ENCODE measurements at places on chromosomes 13 and 19. TPM values are rescaled to one million over a fixed set of nuclear protein-coding genes. Genes with fewer than 3 reads are reported as not detected.

Gene ZNF611
- 26.7 TPM for total RNA-seq

Gene NFIX
- total RNA-seq: 55.5 TPM

DNA sequence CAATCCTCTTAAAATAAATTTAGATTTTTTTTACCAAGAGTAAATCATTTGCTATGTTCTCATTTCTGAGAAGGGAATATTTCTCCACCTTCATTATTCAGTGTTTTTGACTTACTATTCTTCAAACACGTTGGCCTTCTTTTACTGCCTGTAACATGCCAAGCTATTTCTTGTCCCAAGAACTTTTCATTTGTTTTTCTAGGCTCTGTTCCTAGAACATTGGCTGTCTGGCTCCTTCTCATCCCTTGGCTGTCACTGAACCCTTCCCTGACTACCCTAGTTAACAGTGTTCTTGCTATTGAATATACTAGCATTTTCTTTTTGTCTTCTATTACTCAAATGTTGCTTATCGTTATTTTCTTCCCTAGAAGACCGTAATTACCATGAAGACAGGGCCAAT, 248.1 kb downstream of the ITGBL1 start:
- no peak for DNase-seq
- H3K4me3 ChIP-seq: no peak overlapping the region
- H3K27ac ChIP-seq: no peak overlapping the region

Gene RGL3
- 84.8 TPM for total RNA-seq

- H3K36me3 ChIP-seq: peaks cover 2% of the 10 kb centered on the region
- no peak for DNase-seq
- H3K4me1 ChIP-seq: peaks cover 13% of the 10 kb centered on the region
- no peak overlapping the region for H3K4me3 ChIP-seq
- H3K27me3 ChIP-seq: no peaks in the 10 kb centered on the region
These were observed 11.6 kb downstream of the GJB2 start for GRCh38 chr13:20181188-20181587.

Gene OR7D2
- 1.8 TPM for total RNA-seq

Gene ERICH4
- total RNA-seq: not detected

DNA sequence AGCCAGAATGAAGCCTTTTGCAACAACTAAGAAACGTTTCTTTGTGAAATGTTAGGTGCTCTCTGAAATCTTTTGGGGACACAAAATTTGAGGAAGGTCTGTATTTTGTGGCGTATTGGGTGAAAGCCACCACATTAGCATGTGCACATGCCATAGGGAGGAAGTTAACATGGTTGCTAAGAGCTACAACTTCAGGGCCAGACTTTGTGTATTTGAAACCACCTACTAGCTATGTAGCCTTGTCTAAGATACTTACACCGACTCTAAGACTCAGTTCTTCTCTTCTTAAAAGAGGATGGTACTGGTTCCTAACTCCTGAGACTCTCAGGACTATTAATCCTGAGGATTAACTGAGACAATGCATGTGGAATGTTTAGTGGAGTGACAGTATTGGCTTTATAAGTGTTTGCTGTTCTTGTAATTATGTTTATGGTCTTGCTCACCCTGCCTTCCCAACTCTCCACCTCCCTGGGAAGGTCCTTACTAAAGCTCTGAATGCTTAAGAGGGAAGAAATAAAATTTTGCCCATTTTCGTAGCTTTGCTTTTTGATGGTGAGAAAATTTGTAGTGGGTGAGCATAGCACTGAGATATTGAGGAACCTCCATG, 15.5 kb downstream of the SERP2 start:
- H3K27me3 ChIP-seq: peaks cover 19% of the 10 kb centered on the region
- no peaks in the 10 kb centered on the region for H3K36me3 ChIP-seq
- no peak for DNase-seq
- no peak overlapping the region for H3K27ac ChIP-seq

GRCh38 chr19:47022541-47023447, 3.2 kb downstream of the NPAS1 start:
- H3K4me1 ChIP-seq: peaks cover 13% of the 10 kb centered on the region
- H3K27ac ChIP-seq: no peak overlapping the region
- no peaks in the 10 kb centered on the region for H3K36me3 ChIP-seq

Gene FFAR2
- total RNA-seq: not detected

Gene IGFLR1
- total RNA-seq: 3.2 TPM

DNA sequence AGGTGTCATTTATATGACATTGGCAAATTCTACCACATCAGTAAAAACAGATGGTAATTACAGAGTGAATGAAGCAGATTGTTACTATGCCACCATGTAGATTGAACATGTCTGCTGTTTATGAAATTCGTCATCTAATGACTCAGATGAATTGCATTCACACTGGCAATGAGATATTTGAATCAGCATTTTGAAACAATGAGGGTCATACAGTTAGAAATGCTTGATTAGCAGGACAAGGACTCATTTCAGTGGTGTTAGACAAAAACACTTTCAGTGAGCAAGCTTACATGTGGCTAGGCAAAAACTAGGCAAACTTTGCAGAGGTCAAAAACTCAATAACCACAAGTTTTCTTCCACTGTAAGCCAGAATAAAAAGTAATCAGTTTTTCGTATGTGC, 1165.0 kb downstream of the SLITRK1 start:
- no peaks in the 10 kb centered on the region for H3K36me3 ChIP-seq
- no peak overlapping the region for H3K27ac ChIP-seq
- no peaks in the 10 kb centered on the region for H3K27me3 ChIP-seq
- no peaks in the 10 kb centered on the region for H3K4me1 ChIP-seq

Gene RRAS
- total RNA-seq: 26.9 TPM

Gene GAS6
- 71.5 TPM for total RNA-seq

- H3K4me3 ChIP-seq: no peak overlapping the region
- peaks cover 30% of the 10 kb centered on the region for H3K36me3 ChIP-seq
- no peak overlapping the region for H3K27ac ChIP-seq
- no peaks in the 10 kb centered on the region for H3K27me3 ChIP-seq
- peaks cover 21% of the 10 kb centered on the region for H3K4me1 ChIP-seq
These were observed 117.8 kb downstream of the RAB20 start for GRCh38 chr13:110443622-110444225.

DNA sequence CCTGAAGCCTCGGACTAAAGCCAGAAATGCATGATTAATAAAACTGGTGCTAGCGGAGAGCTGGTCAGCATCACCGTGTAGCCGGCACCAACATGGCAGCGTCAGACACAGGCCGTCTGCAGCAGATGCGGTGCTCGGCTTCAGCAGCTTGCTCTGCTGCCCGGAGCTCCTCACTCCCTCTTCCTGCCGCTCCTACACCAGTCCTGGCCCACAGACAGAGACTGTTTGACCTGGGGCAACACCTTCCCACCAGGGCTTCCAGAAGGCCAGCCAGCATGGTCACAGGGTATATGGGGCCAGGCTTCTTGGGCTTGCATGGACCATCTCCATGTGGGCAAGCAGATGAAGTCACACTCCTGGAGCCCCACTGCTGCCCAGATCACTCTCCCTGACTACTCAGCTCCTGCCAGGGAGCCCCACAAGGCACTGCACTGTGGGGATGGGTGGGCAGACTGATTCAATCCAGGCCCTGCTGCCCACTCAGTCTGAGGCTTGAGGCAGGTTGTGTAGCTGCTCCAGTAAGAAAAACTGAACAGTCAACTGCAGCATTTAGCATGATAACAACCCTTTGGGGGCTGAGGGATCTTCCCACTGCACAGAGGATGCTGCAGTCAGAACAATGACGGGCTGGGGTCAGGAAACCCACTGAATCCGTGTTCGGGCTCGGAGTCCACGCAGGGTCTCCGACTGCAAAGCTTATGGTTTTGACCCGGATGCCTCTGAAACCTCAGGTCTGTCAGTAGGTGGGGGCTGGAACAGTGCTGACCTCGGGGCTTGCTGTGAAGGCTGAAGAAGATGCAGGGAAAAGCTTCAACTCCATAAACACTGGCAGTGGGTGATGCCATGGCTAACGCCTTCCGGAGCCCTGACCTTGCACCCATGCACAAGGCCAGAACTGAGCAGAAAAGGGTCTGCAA, 45.6 kb downstream of the CEBPG start:
- no peak for DNase-seq
- peaks cover 9% of the 10 kb centered on the region for H3K4me1 ChIP-seq
- no peak overlapping the region for H3K27ac ChIP-seq
- H3K27me3 ChIP-seq: no peaks in the 10 kb centered on the region
- no peak overlapping the region for H3K4me3 ChIP-seq
- no peaks in the 10 kb centered on the region for H3K36me3 ChIP-seq

Gene ATXN8OS
- not detected for total RNA-seq

- no peak for DNase-seq
- H3K4me3 ChIP-seq: no peak overlapping the region
- peaks cover 3% of the 10 kb centered on the region for H3K4me1 ChIP-seq
- H3K27ac ChIP-seq: no peak overlapping the region
- H3K27me3 ChIP-seq: no peaks in the 10 kb centered on the region
- no peaks in the 10 kb centered on the region for H3K36me3 ChIP-seq
These were observed 46.2 kb downstream of the CDK8 start for GRCh38 chr13:26300140-26300539.

Gene CEACAM7
- not detected for total RNA-seq

- H3K27ac ChIP-seq: no peak overlapping the region
- H3K36me3 ChIP-seq: no peaks in the 10 kb centered on the region
- no peak for DNase-seq
- H3K4me1 ChIP-seq: no peaks in the 10 kb centered on the region
- H3K4me3 ChIP-seq: no peak overlapping the region
These were observed 449.8 kb downstream of the COG6 start for GRCh38 chr13:40105231-40105630.

DNA sequence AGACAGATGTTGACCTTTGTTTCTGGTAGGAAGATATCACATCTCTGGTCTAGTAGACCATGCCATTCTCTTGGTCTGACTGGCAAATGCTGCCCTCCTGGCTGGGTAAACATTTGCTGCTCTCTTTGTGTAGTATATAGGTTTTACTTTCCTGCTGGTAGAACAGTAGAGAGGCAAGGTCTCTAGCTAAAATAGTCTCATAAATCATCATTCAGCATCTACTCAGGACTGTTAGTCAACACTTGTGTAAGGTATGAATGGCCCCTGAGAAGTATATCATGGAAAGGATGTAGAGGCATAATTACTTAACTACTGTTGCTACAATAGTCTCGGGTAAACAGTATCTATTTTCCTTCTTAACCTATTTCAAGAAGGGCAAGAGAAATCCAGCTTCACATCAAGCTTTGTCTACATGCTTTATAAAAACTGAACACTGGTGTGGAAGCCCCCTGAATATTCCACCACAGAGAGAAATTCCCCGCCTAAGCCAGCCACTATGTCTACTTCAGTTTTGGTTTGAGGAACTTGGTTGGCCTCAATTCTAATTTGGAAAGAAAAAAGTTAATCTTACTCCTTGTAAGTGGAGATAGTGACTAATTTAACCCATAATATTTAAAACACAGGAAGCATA, 18.4 kb upstream of the MYCBP2 start:
- DNase-seq: no peak
- H3K4me3 ChIP-seq: no peak overlapping the region
- H3K27ac ChIP-seq: no peak overlapping the region
- H3K36me3 ChIP-seq: no peaks in the 10 kb centered on the region
- no peaks in the 10 kb centered on the region for H3K4me1 ChIP-seq

- H3K27ac ChIP-seq: peak overlapping the region; percentile 81
- no peak overlapping the region for H3K4me3 ChIP-seq
- DNase-seq: no peak
- peaks cover 23% of the 10 kb centered on the region for H3K36me3 ChIP-seq
- H3K27me3 ChIP-seq: no peaks in the 10 kb centered on the region
These were observed 44.5 kb downstream of the CAPN12 start for GRCh38 chr19:38699647-38700349.

GRCh38 chr13:44276061-44276460, 97.6 kb upstream of the SERP2 start:
- H3K36me3 ChIP-seq: no peaks in the 10 kb centered on the region
- no peak for DNase-seq
- no peak overlapping the region for H3K4me3 ChIP-seq

Gene LRRC63
- total RNA-seq: 0.38 TPM

- DNase-seq: no peak
- H3K36me3 ChIP-seq: no peaks in the 10 kb centered on the region
- no peak overlapping the region for H3K4me3 ChIP-seq
- peaks cover 51% of the 10 kb centered on the region for H3K27me3 ChIP-seq
- peaks cover 3% of the 10 kb centered on the region for H3K4me1 ChIP-seq
These were observed 51.0 kb upstream of the PDX1 start for GRCh38 chr13:27868641-27869435.

GRCh38 chr13:30466841-30467252, 1.1 kb upstream of the HMGB1 start:
- no peak overlapping the region for H3K27ac ChIP-seq
- H3K4me1 ChIP-seq: peaks cover 31% of the 10 kb centered on the region
- peak overlapping the region; percentile 94 for H3K4me3 ChIP-seq
- no peak for DNase-seq
- H3K27me3 ChIP-seq: peaks cover 3% of the 10 kb centered on the region
- H3K36me3 ChIP-seq: peaks cover 6% of the 10 kb centered on the region

GRCh38 chr19:13150187-13150930, at the start of the genes IER2 and STX10:
Gene IER2 (plus strand): TSS chr19:13150411. CDS start chr19:13153187, 2,776 bp downstream.
Gene STX10 (minus strand): TSS chr19:13150375. CDS start chr19:13150173, 202 bp downstream.
- DNase-seq: peak; percentile 84
- peaks cover 18% of the 10 kb centered on the region for H3K4me1 ChIP-seq
- peak within 1 kb of the TSS; percentile 100 for H3K4me3 ChIP-seq
- peak within 1 kb of the TSS; percentile 100 for H3K27ac ChIP-seq
- H3K36me3 ChIP-seq: peaks cover 6% of the 10 kb centered on the region
- H3K27me3 ChIP-seq: no peaks in the 10 kb centered on the region

DNA sequence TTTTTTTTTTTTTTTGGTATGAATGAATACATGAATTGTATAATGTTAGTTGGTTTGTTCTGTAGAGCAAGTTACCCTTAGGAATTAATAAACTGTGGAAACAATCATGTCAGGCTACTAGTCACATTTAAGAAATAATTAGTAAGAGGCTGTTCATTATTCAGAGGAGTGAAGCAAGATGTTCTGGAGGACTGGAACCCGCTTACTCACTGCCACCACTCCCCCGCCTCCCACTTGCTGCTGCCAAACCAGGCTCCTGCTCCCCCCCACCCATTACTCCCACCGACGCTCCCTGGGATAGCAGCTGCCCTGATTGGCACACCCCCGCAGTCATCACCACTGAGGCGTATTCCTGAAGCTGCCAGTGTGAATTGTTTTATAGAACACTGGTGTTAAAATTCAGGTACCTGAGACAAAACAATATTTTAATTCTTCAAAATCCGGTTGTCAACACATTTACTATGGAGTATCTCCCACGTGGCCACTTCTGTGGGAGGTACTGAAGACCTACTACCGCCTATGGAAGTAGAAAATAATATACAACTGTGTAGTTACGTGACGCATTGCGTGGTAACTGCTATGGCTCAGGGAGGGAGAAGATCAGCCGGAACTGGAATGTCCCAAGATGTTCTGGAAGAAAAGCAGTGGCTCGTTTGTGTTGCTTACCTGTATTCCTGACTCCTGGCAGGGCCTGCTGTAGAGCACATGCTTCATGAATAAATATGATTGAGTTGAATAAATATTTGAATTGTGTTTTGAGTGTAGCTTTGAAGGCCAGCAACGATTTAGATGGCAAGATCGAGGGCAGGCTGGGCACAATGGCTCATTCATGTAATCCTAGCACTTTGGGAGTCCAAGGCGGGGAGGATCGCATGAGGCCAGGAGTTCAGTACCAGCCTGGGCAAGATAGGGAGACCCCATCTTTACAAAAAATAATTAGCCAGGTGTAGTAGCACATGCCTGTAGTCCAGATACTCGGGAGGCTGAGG, 1.7 kb downstream of the DPY19L3 start:
- H3K4me3 ChIP-seq: peak overlapping the region; percentile 80
- H3K27me3 ChIP-seq: no peaks in the 10 kb centered on the region
- H3K4me1 ChIP-seq: peaks cover 25% of the 10 kb centered on the region
- no peak for DNase-seq
- H3K27ac ChIP-seq: peak overlapping the region; percentile 91

Measured in mesothelial cell of epicardium (in vitro differentiated cells).